ENCODE measurements at places on chromosomes 11 and 22. TPM values are rescaled to one million over a fixed set of nuclear protein-coding genes. Genes with fewer than 3 reads are reported as not detected.
A peak's percentile ranks its signal among the peaks of the same experiment; 100 is the strongest.

VWCE gene
- total RNA-seq: 0.23 TPM

HORMAD2 gene
- total RNA-seq: not detected

SYT13 gene
- total RNA-seq: 15.4 TPM

OR5P2 gene
- total RNA-seq: not detected

CLDN5 gene
- total RNA-seq: 3.5 TPM

YPEL4 gene
- 0.15 TPM for total RNA-seq

- no peak for DNase-seq
- no peak overlapping the region for H3K27ac ChIP-seq
- H3K27me3 ChIP-seq: no peaks in the 10 kb centered on the region
Measured at GRCh38 chr11:15223318-15223717, 108.6 kb downstream of the INSC start.

GRCh38 chr22:49499433-49500075 is 328.1 kb downstream of the BRD1 start:
- H3K27me3 ChIP-seq: no peaks in the 10 kb centered on the region
- H3K36me3 ChIP-seq: no peaks in the 10 kb centered on the region
- no peak for DNase-seq
- no peaks in the 10 kb centered on the region for H3K4me1 ChIP-seq
- H3K4me3 ChIP-seq: no peak overlapping the region

GRCh38 chr22:46286006-46286405 is 10.7 kb upstream of the GTSE1 start:
- H3K4me3 ChIP-seq: no peak overlapping the region
- no peak overlapping the region for H3K27ac ChIP-seq
- no peaks in the 10 kb centered on the region for H3K27me3 ChIP-seq
- peaks cover 40% of the 10 kb centered on the region for H3K36me3 ChIP-seq

DNA sequence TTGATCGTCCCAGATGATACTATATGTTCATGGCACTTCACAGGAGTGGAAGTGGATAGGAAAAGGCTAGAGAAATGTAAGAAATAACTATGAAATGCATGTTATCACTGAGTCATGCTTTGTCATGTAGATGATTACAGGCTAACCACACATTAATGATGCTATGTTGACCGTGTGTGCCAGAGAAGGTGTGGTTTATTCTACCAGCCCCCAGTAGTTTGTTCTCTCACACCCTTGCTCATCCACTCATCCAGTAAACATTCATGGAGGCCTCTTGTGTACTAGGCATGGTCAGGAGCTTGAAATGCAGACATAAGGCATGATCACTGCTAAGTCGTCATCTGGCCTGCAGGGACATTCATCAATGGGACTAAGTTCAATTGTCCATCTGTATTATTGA is 153.0 kb upstream of the PITPNB start:
- peaks cover 20% of the 10 kb centered on the region for H3K4me1 ChIP-seq
- H3K36me3 ChIP-seq: no peaks in the 10 kb centered on the region
- no peak overlapping the region for H3K4me3 ChIP-seq

GRCh38 chr22:17716529-17716928 is 57.7 kb downstream of the BID start:
- H3K27me3 ChIP-seq: no peaks in the 10 kb centered on the region
- H3K36me3 ChIP-seq: no peaks in the 10 kb centered on the region
- DNase-seq: no peak
- no peaks in the 10 kb centered on the region for H3K4me1 ChIP-seq
- no peak overlapping the region for H3K27ac ChIP-seq
- H3K4me3 ChIP-seq: no peak overlapping the region

GRCh38 chr11:1963864-1964263 is 16.7 kb downstream of the MRPL23 start:
- H3K4me1 ChIP-seq: no peaks in the 10 kb centered on the region
- DNase-seq: no peak
- no peaks in the 10 kb centered on the region for H3K27me3 ChIP-seq
- H3K27ac ChIP-seq: no peak overlapping the region
- H3K4me3 ChIP-seq: no peak overlapping the region

- no peaks in the 10 kb centered on the region for H3K27me3 ChIP-seq
- no peak for DNase-seq
- no peak overlapping the region for H3K27ac ChIP-seq
- H3K4me1 ChIP-seq: no peaks in the 10 kb centered on the region
- no peak overlapping the region for H3K4me3 ChIP-seq
- H3K36me3 ChIP-seq: no peaks in the 10 kb centered on the region
Measured at GRCh38 chr11:67996051-67996450, 7.8 kb downstream of the UNC93B1 start.

DNA sequence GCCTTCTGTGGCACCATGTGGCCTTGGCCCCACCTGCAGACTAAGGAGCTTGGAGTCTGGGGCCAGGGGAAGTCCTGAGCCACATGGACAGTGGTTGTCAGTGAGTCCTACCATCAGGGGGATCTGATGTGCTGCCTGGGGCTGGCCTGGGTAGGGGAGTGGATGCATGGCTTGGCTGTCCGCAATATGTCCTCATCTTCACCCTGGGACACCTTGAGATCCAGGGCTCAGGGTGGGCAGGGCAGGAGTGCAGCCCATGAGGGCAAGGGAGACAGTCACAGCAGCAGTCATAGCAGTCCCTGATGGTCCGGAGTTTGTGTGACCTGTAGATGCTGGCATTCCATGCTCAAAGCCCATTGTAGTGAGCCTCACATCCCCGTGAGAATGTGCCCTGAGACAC is 256.8 kb upstream of the B3GAT1 start:
- H3K4me1 ChIP-seq: no peaks in the 10 kb centered on the region
- H3K36me3 ChIP-seq: no peaks in the 10 kb centered on the region
- H3K27me3 ChIP-seq: no peaks in the 10 kb centered on the region
- H3K4me3 ChIP-seq: no peak overlapping the region
- DNase-seq: no peak

- DNase-seq: no peak
- no peaks in the 10 kb centered on the region for H3K36me3 ChIP-seq
- H3K27ac ChIP-seq: no peak overlapping the region
- H3K4me3 ChIP-seq: no peak overlapping the region
- H3K27me3 ChIP-seq: no peaks in the 10 kb centered on the region
Measured at GRCh38 chr22:47213571-47214230, 451.3 kb downstream of the TBC1D22A start.

DNA sequence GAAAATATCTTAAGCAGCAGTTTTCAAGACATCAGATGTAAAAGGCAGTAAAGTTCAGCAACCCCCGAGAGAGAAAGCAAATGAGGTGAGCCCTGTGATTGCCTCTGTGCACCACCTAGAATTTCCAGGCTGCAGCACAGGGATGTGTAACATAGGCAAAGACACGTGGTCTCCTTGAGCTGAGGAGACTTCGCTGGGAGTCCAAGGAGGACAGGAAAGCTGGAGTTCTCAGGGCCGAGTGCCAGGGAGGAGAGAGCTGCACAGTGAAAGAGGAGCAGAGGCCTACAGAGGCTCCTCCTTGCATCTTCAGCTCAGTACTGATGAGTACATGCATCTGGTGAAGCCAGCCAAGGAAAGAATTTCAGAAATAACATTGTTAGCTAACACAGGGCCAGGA is 17.6 kb upstream of the TOLLIP start:
- no peaks in the 10 kb centered on the region for H3K4me1 ChIP-seq
- no peaks in the 10 kb centered on the region for H3K27me3 ChIP-seq
- DNase-seq: peak; percentile 4
- H3K27ac ChIP-seq: no peak overlapping the region
- H3K36me3 ChIP-seq: no peaks in the 10 kb centered on the region

DNA sequence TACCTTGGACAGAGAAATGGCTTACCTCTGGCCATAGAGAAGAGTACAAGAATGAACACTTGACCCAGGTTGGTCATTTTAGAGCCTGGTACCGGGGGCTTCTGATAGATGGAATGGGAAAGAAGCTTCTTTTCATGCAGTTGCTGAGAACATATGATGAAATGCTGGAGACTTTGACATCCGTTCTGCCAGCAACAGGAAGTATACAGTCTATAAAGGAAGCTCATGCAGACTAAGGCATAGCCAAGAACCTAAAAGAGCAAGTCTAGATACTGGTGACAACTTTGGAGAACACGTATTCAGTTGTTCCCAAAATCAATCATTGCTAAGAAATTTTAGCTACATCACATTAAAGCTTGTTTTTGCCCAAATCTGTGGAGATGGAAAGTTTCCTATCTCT is 894.6 kb downstream of the METTL15 start:
- no peaks in the 10 kb centered on the region for H3K36me3 ChIP-seq
- H3K4me1 ChIP-seq: no peaks in the 10 kb centered on the region
- no peaks in the 10 kb centered on the region for H3K27me3 ChIP-seq

DNA sequence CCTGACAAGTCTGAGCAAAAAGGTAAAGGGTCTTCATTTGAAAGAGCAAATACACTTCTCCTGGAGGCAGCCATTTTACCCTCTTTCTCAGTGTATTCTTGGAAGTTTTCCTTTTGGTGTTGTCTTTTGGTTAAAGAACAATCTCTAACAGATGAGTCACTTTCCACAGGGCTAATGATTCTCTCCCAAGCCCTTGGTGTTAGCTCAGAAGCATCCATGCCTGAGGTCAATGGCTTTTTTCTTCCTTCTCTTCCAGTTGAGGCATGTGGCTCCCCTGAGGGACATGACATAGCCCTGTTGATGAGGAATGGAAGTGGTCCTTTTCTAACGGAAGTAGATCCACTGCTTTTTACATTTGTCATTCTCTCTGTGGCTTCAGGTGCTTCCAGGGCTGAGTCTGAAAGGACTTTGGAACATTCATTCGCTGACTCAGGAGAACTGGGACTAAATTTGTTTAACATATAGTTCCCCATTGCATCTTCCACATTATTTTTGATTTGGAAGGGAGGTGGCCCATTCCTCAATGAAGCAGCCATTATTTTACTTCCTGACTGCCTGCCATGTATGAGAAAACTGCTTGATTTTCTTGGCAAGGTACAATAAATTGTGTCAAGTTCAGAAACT is 13.8 kb upstream of the POGLUT3 start:
- peaks cover 10% of the 10 kb centered on the region for H3K36me3 ChIP-seq
- H3K4me3 ChIP-seq: no peak overlapping the region
- no peak overlapping the region for H3K27ac ChIP-seq
- H3K27me3 ChIP-seq: no peaks in the 10 kb centered on the region
- H3K4me1 ChIP-seq: no peaks in the 10 kb centered on the region

DNA sequence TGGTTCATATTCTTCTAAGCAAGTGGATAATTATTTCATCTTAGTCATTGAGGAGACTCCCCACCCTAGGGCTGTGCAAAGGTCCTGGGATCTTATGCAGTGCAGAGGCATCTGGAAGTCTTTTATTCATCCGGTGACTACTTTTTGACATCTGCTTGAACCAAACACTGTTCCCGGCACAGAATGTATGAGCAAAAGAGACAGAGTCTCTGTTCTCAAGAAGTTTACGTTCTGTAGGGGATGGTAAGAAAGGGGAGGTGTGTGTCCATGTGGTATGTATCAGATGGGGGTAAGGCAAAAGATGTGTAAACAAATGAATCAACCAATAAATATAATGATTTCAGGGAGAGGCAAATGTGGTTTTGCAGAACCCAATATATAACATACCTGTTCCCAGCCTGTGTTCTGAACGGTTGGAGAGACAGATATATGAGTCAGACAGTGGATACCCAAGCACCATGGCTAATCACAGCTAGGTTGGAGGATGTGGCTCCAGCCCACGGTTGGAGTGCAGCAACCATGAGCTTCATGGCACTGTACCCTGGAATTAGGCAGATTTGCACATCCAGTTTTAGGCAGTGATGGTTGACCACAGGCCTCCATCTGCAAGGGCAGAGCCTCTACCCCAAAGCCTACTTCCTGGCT is 75.1 kb upstream of the CADM1 start:
- no peak overlapping the region for H3K27ac ChIP-seq
- DNase-seq: no peak
- H3K4me3 ChIP-seq: no peak overlapping the region
- H3K4me1 ChIP-seq: no peaks in the 10 kb centered on the region
- no peaks in the 10 kb centered on the region for H3K36me3 ChIP-seq

DNA sequence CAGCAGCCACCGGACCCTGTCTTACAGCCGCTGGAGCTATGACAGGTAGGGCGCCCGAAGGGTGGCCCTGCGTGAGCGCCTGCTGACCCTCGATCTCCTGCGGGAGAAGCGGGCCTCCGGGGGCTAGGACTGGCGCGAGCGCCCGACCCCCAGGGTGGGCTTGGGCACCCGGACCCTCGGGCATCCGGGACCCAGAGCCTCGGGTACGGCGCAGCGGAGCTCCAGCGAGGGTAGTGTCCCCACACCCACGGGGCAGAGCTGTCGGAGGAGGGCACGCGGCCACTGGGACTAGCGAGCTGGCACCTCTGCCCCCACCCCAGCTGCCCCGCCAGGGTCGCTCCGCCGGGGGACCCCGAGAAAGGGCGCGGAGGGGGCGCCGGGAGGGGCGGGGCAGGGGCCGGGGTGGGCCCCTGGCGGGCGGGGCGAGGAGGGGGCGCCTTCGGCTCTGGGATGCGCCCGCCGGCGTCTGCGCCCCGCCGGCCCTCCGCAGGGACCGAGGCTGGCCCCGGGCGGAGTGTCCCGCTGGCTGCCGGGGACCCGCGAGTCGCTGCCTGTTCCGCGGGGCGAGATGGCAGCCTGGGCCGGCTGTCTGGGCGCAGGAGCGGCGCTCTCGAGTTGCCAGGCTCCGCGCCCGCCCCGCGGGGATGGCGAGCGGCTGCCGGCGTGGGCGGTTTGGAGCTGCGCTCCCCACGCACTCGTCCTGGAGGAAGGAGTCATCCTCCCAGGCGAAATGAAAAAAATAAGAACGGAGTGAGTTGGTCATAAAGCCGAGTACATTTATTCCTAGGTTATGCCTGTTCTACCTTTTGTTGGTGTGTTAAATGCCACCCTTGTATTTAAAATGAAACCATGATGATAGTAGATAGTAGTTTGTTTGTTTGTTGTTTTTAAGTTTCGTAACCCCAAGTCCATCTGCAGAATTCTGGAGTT is 32.4 kb downstream of the EIF3F start:
- H3K36me3 ChIP-seq: no peaks in the 10 kb centered on the region
- H3K27ac ChIP-seq: peak overlapping the region; percentile 31

- no peaks in the 10 kb centered on the region for H3K36me3 ChIP-seq
- H3K27me3 ChIP-seq: no peaks in the 10 kb centered on the region
- peak; percentile 57 for DNase-seq
- H3K4me3 ChIP-seq: no peak overlapping the region
- peaks cover 52% of the 10 kb centered on the region for H3K4me1 ChIP-seq
Measured at GRCh38 chr22:46038516-46039430, 61.8 kb upstream of the WNT7B start.

- H3K4me3 ChIP-seq: no peak overlapping the region
- DNase-seq: no peak
- H3K4me1 ChIP-seq: no peaks in the 10 kb centered on the region
- no peaks in the 10 kb centered on the region for H3K27me3 ChIP-seq
- H3K27ac ChIP-seq: no peak overlapping the region
Measured at GRCh38 chr11:57615308-57615707, 17.8 kb downstream of the SERPING1 start.

DNA sequence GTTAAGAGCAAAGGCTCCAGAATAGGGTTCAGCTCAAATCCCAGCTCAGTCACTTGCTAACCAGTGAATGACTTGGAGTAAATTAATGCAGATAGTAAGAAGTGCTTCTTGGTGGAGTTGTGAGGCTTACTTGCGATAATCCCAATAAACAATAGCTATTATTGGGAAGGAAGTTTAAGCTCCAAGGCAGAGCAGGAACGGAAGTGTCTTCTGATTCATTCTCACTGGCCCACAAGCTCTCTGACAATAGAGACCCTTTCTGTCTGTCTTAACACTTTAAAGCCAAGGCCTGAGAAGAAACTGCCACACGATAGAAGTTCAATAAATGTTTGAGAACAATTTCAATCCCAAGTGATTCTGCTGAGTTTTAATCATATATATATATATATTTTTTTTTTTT is 155.4 kb downstream of the DBX1 start:
- no peak overlapping the region for H3K27ac ChIP-seq
- no peak overlapping the region for H3K4me3 ChIP-seq
- H3K36me3 ChIP-seq: no peaks in the 10 kb centered on the region
- H3K4me1 ChIP-seq: peaks cover 56% of the 10 kb centered on the region
